ENCODE measurements at places on chromosomes 7 and 10. TPM values are rescaled to one million over a fixed set of nuclear protein-coding genes. Genes with fewer than 3 reads are reported as not detected.

Gene SRRM3
- total RNA-seq: 6.1 TPM

Gene LGI1
- 23.2 TPM for total RNA-seq

Gene EIF3A
- 66.4 TPM for total RNA-seq

Gene DDX50
- 51.4 TPM for total RNA-seq

Gene RPEL1
- total RNA-seq: not detected

Gene SKIDA1
- total RNA-seq: 11.0 TPM

Gene KDM7A
- 16.3 TPM for total RNA-seq

GRCh38 chr7:106535234-106535932 is 125.6 kb downstream of the CCDC71L start:
- DNase-seq: no peak

DNA sequence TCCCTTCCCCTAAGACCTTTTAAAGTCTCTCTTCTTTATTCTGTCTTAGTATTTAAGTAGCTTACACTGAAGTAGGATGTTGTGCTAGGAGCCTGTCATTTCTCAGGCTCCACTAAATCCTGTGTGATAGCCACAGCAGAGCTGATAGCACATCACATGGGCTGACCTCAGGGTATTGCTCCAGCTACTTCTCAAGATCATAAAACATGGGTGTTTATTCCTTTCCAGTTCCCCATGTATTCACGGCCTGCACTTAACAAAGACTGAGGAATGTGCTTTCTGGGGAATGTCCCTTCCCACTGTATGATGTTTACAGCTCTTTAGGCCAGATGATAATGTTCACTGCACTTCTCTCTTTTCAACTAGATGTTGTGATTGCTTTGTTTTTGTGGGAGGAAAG is 1086.8 kb downstream of the KCNMA1 start:
- no peak for DNase-seq

GRCh38 chr10:132460071-132460470 is 63.1 kb downstream of the PWWP2B start:
- DNase-seq: no peak

- DNase-seq: no peak
Measured at GRCh38 chr10:14613588-14613920, 161.1 kb downstream of the FAM107B start.

DNA sequence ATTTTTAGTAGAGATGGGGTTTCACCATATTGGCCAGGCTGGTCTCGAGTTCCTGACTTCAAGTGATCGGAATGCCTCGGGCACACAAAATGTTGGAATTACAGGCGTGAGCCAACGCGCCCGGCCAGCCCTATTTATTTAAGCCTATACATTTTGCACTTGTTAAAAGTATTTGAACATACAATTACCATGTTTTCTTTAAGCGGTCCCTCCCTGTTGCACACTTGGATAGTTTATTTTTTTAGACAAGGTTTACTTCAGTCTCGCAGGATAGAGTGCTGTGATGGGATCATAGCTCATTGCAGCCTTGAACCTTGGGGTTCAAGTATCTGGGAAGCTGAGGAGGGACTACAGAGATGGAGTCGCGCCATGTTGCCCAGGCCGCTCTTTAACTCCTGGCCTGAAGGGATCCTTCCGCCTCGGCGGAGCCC is 35.7 kb upstream of the SRRM3 start:
- DNase-seq: no peak

Data from frontal cortex (tissue), 4 donors.